HCT116 (cell line): ENCODE measurements at places on chromosomes 11 and 22.
A peak's percentile ranks its signal among the peaks of the same experiment; 100 is the strongest.

DNA sequence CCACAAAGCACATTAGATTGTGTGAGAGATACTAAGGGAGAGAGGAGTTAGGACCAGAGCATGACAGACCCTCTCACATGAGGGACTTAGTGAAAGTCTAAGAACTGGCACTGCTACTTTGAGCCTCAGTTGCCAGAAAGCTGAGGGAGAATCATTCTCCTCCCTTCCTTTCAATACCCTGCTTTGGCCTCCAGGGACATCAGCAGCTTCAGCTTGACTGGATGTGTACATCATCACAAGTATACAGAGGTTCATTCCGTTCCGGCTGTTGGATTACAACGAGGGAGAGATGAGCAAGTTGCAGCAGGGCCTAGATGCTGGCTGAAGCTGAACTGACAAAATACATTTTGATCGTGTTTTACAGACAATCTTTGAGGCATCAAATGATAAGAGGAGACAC, 15.7 kb upstream of the ANO5 start:
- H3K27me3 ChIP-seq = no peaks in the 10 kb centered on the region
- no peak for DNase-seq
- H3K4me1 ChIP-seq = no peaks in the 10 kb centered on the region
- no peak overlapping the region for H3K4me3 ChIP-seq
- no peak overlapping the region for H3K27ac ChIP-seq

DNA sequence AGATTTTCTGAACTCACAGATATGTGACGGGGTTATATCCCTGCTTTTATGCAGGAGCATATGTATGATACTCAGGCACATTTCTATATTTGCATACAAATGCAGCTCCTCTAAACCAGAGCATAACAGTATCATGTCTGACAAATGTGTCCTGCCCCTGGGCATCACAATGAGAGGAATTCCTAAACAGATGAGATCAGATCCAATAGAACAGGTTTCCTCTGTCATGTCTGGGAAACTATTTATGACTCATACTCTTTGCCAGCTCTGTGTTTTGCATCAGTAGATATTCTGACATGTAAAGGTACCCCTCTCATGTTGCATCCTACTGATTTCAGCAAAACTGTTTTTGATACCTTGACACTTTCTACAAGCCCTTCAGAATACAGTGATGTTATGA, 29.4 kb downstream of the SYT9 start:
- no peak for DNase-seq
- no peak overlapping the region for H3K4me3 ChIP-seq
- no peaks in the 10 kb centered on the region for H3K4me1 ChIP-seq

DNA sequence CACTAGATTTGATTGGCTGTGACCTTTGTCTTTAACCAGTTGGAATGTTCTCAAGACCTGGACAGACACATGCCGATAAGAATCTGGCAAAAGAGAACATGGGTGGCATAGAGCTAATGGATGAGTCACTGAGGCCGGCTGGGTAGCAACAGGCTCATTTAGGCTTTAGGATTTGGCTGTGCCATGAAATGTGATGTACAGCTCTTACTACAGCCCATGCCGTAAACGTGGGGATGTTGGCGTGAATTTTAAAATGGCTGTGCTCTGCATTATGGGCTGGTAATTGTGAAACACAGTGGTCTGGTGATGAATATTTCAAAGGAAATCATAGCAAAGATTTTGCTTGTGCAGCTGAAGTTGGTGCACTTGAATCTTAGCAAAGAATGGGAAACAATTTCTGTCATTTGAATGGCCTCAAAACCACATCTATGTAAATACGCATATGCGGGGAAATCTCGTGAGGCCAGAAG, 332.4 kb downstream of the TBC1D22A start:
- H3K27ac ChIP-seq = no peak overlapping the region
- H3K27me3 ChIP-seq = no peaks in the 10 kb centered on the region
- no peaks in the 10 kb centered on the region for H3K4me1 ChIP-seq
- no peak for DNase-seq

GRCh38 chr11:28284196-28284595, 176.0 kb downstream of the METTL15 start:
- no peak for DNase-seq
- H3K27me3 ChIP-seq = no peaks in the 10 kb centered on the region
- H3K27ac ChIP-seq = no peak overlapping the region
- H3K36me3 ChIP-seq = no peaks in the 10 kb centered on the region

DNA sequence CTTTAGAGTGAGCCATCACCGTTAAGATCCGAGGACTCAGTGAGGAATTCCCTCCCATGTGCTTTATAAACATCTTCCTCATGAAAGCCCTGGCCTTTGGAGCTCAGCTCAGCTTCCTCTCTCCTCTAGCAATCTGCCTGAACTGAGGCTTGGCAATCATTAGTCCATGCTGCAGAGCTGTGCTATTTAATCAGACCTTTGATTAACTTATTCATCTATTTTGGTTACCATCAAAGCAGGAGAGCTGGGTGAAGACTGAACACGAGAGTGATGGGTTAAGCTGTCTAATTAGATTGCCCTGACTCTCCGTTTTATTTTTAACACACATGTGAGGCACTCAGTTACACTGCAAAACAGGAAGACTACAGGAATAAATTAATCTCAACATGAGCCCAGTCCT, 351.3 kb downstream of the LARGE1 start:
- H3K27ac ChIP-seq = no peak overlapping the region
- DNase-seq = no peak
- H3K27me3 ChIP-seq = no peaks in the 10 kb centered on the region
- no peak overlapping the region for H3K4me3 ChIP-seq
- H3K4me1 ChIP-seq = no peaks in the 10 kb centered on the region

DNA sequence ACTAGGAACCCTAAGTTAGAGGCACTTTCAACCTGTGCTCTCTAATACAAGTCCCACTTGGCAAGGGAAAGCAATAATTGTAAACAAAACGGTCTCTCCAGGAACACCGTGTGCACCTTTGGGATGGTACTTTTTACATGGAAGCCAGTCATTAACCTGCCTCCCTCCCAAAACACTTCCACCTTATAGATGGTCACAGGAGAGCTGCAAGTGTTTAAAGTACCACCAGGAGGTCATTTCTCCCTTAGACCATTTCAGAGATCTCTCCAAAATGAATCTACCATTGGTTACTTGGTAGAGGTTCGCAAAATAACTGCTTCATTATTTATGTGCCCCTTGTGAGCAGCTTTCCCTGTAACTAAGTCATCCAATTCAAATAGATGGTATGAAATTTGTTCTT, 375.3 kb downstream of the DYNC2H1 start:
- no peak overlapping the region for H3K27ac ChIP-seq
- H3K4me3 ChIP-seq = no peak overlapping the region
- no peaks in the 10 kb centered on the region for H3K36me3 ChIP-seq
- no peak for DNase-seq
- H3K4me1 ChIP-seq = no peaks in the 10 kb centered on the region

- no peaks in the 10 kb centered on the region for H3K27me3 ChIP-seq
- H3K4me3 ChIP-seq = no peak overlapping the region
- no peak overlapping the region; the same call in 1 of the 2 replicates for H3K27ac ChIP-seq
- DNase-seq = no peak
- peaks cover 28% of the 10 kb centered on the region; the same call in 1 of the 2 replicates for H3K36me3 ChIP-seq
Measured at GRCh38 chr22:20584872-20585638, 77.6 kb downstream of the MED15 start.

GRCh38 chr11:67120881-67121710, 2.0 kb downstream of the KDM2A start:
- no peak for DNase-seq
- peaks cover 13% of the 10 kb centered on the region for H3K4me1 ChIP-seq
- H3K27ac ChIP-seq = peak overlapping the region; percentile 13; the same call in 1 of the 2 replicates
- peak overlapping the region; percentile 91 for H3K4me3 ChIP-seq
- peaks cover 7% of the 10 kb centered on the region; the same call in 1 of the 2 replicates for H3K36me3 ChIP-seq
- no peaks in the 10 kb centered on the region for H3K27me3 ChIP-seq

GRCh38 chr11:102809971-102810370, 12.0 kb upstream of the MMP1 start:
- no peaks in the 10 kb centered on the region for H3K36me3 ChIP-seq
- H3K4me1 ChIP-seq = peaks cover 3% of the 10 kb centered on the region; the same call in 1 of the 2 replicates
- no peak overlapping the region for H3K4me3 ChIP-seq
- no peak overlapping the region for H3K27ac ChIP-seq
- H3K27me3 ChIP-seq = no peaks in the 10 kb centered on the region

GRCh38 chr11:130677486-130678153, 229.2 kb downstream of the ADAMTS15 start:
- H3K4me3 ChIP-seq = no peak overlapping the region
- H3K4me1 ChIP-seq = no peaks in the 10 kb centered on the region
- H3K36me3 ChIP-seq = no peaks in the 10 kb centered on the region
- H3K27ac ChIP-seq = no peak overlapping the region
- 0 out of 2 replicates have a peak, but pooled peaks cover 4% of the 10 kb centered on the region for H3K27me3 ChIP-seq

DNA sequence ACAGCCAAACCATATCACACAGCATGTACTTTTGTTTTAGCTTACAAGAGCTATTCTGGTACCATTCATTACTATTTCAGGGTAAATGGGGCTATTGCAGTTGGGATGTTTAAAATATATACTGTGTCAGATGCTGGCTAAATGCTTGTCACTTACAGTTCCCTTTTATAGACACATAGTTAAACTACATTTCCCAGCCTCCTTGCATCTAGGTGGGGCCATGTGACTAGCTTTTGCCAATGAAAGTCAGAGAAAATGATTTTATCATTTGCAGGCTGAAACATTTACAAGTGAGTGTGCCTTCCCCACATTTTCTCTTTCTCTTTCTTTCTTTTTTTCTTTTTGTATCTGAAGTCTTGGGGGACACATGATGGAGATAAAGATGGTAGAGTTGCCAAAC, 7.8 kb upstream of the IFTAP start:
- DNase-seq = no peak
- no peaks in the 10 kb centered on the region for H3K36me3 ChIP-seq
- no peak overlapping the region for H3K4me3 ChIP-seq
- H3K27ac ChIP-seq = no peak overlapping the region

DNA sequence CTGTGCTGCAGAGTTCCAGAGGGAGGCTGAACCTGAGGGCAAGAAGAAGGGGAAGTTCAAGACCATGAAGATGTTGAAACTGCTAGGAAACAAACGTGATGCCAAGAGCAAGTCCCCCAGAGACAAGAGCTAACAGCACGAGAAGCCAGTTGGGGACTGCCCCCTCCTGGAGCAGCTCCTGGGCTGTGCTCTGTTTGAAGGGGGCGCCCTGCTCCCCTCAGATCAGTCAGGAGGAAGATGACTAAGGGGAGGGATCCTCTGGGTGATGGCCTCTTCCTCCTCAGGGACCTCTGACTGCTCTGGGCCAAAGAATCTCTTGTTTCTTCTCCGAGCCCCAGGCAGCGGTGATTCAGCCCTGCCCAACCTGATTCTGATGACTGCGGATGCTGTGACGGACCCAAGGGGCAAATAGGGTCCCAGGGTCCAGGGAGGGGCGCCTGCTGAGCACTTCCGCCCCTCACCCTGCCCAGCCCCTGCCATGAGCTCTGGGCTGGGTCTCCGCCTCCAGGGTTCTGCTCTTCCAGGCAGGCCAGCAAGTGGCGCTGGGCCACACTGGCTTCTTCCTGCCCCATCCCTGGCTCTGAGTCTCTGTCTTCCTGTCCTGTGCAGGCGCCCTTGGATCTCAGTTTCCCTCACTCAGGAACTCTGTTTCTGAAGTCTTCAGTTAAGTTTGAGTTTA, 12.6 kb downstream of the C22orf23 start:
- no peak overlapping the region for H3K4me3 ChIP-seq
- no peaks in the 10 kb centered on the region for H3K27me3 ChIP-seq
- DNase-seq = no peak
- no peaks in the 10 kb centered on the region for H3K4me1 ChIP-seq

DNA sequence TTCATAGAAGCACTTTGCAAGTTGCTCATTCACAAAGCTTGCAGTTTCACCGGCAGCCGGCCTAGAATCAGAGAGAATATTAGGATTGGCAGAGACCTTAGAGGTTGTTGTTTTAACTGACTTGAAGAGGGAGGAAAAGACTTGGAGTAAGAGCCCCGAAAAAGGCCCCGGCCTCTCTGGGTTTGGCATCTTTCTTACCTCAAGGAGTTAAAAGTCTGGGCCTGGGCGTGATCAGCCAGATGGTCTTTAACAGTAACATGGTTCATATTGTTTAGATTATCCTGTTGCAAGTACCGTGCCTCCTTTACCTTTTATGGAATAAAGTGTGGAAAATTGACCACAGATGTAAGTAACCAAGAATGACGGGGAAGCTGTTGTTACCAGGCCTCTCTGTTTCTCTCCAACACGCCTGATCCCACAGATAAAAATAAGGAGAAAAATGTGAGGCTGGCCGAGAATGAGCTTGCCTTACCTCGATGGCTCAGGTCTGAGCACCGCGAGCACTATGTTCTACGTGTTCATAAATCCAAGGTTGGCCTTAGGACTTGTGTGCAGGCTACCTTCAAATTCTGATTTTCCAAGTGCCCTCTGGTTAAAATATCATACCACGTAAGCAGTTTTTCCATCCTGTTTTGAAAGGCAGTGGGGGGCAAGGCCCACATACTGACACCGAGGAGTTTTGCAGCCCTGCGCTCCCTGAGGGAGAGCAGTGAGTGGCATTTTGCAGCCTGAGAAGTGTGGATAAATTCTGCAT, 56.4 kb downstream of the PARVA start:
- peaks cover 13% of the 10 kb centered on the region; the same call in 1 of the 2 replicates for H3K4me1 ChIP-seq
- no peaks in the 10 kb centered on the region for H3K36me3 ChIP-seq
- H3K27ac ChIP-seq = no peak overlapping the region
- no peaks in the 10 kb centered on the region for H3K27me3 ChIP-seq
- no peak for DNase-seq

DNA sequence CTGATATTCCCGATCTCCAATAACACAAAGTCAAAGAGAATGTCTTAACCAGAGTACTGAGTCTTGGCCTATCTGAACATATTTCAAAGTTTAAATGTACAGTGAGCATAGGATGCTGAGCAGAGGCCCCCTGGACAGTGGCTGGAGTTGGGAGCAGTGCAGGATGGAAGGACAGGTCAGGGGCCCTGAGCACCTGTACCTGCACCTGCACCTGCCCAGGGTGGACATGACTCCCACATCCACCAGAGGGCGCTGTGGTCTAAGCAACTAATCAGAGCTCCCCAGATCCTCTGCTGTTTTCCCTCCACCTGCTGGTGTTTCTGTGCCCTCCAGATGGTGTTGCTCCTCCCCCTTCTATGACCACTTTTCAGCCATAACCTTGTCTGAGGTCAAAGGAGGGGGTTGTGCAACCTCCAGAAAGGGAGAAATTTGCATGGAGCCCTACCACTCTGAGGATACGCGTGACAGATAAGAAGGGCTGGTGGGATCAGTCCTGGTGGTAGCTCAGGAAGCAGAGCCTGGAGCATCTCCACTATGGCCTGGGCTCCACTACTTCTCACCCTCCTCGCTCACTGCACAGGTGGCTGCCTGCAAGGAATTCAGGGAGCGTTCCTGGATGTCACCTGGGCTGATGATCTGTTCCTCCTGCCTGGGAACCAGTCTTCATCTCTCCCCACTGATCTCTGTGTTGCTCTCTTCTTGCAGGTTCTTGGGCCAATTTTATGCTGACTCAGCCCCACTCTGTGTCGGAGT, 49.1 kb upstream of the VPREB1 start:
- no peaks in the 10 kb centered on the region for H3K4me1 ChIP-seq
- peak; percentile 81 for DNase-seq
- H3K4me3 ChIP-seq = no peak overlapping the region
- H3K27ac ChIP-seq = no peak overlapping the region
